Testis (tissue), 5 donors: ENCODE measurements at places on chromosomes 11 and 22.

GRCh38 chr22:45948081-45948648 is 28.8 kb downstream of the WNT7B start:
- H3K4me1 ChIP-seq: no peaks in the 10 kb centered on the region
- no peak overlapping the region for H3K4me3 ChIP-seq

DNA sequence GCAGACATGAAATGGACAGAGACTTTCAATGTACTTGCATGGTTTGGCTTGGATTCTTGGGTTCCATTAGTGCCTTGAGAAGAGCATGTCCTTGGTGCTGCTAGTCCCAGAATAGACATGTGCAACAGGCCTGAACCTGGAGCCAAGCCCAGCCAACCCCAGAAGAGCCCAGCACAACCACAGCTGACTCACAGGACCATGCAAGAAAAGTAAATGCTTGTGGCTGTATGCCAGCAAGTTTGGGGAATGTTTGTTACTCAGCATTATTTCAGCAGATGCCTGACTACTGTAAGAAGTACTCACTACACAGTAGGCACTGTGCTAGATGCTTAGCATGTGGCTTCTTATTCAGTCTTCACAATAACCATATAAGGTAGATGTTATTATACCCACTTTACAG is 39.2 kb upstream of the HMGXB4 start:
- no peak for DNase-seq
- H3K27me3 ChIP-seq: no peaks in the 10 kb centered on the region
- no peak overlapping the region for H3K27ac ChIP-seq
- H3K36me3 ChIP-seq: no peaks in the 10 kb centered on the region
- no peak overlapping the region for H3K4me3 ChIP-seq

DNA sequence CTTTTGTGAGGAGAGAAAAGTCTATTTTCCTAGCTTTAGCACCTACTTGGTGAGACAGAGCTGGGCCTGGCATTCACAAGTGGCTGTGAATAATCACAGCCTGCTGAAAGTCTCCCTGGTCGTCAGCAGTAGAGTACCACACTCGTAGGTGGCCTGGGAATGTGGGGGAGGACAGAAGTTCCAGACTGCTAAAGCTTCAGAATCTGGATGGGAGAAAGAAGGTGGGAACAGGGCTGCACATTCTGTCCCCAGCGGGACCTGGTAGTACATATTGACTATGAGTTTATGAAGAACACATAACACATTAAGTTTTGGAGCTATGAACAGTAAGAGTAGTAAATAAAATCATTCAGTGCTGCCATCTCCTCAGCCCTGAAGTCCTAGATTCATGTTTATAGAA is 19.0 kb upstream of the LIMK2 start:
- no peak overlapping the region for H3K27ac ChIP-seq
- H3K36me3 ChIP-seq: no peaks in the 10 kb centered on the region
- H3K4me3 ChIP-seq: no peak overlapping the region
- DNase-seq: no peak
- no peaks in the 10 kb centered on the region for H3K27me3 ChIP-seq

GRCh38 chr11:45285250-45285828 is 802 bp downstream of the SYT13 start:
- H3K27ac ChIP-seq: no peak overlapping the region
- peaks cover 4% of the 10 kb centered on the region for H3K4me1 ChIP-seq
- H3K4me3 ChIP-seq: no peak overlapping the region
- DNase-seq: no peak
